Stimulated activated CD4-positive, alpha-beta T cell treated with anti-CD3 and anti-CD28 coated beads, Interleukin-4, amount 100 ng/mL, for 24 hours (primary cell): ENCODE measurements at places on chromosomes 7 and 10.

GRCh38 chr10:132563485-132564248 is 26.1 kb downstream of the INPP5A start:
- DNase-seq = no peak

- DNase-seq = no peak
These were observed 46.7 kb downstream of the PALS2 start for GRCh38 chr7:24619978-24620377.

- no peak for DNase-seq
These were observed 30.1 kb downstream of the TNS3 start for GRCh38 chr7:47551668-47552440.

GRCh38 chr7:118711688-118712087 is 487.2 kb downstream of the ANKRD7 start:
- DNase-seq = no peak

GRCh38 chr10:130713135-130713534 is 576.9 kb downstream of the GLRX3 start:
- no peak for DNase-seq

GRCh38 chr7:10855583-10855982 is 118.1 kb upstream of the PHF14 start:
- DNase-seq = no peak

GRCh38 chr10:29849126-29849833 is 210.1 kb downstream of the JCAD start:
- no peak for DNase-seq

DNA sequence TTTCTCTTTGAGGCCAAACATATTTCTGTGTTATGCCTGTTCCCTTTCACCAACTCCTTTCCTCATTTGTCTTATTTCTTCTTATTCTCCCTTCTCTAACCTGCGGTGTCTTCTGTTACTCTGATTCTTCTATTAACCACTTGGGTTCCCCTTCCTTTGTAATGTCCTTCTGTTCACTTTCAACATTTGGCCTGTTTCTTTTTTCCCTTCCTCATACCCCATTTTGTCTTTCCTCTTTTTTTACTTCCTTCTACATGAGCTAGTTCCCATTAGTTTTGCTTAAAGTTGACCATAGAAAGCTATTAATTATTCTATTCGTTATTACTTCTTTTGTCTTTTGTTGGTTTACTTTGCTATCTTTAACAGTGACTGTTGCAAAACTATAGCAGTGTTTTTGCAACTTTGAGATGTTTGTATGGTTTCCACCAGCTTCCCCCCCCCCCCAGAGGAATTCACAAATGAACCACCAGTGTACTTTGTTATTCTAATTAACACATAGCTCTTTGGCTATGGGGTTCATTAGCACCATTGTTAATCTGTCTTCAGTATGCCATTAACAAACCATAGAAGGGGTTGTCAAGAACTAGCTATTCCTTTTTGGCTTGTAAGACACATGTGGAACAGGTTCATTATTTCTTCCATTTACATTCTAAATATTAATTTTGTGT is 2.9 kb downstream of the LRGUK start:
- DNase-seq = no peak

GRCh38 chr7:29146057-29146706 is at the start of gene CPVL:
TSS of gene CPVL (minus strand) at chr7:29146537. CDS start at chr7:29121061, 25,476 bp downstream.
- DNase-seq = no peak

DNA sequence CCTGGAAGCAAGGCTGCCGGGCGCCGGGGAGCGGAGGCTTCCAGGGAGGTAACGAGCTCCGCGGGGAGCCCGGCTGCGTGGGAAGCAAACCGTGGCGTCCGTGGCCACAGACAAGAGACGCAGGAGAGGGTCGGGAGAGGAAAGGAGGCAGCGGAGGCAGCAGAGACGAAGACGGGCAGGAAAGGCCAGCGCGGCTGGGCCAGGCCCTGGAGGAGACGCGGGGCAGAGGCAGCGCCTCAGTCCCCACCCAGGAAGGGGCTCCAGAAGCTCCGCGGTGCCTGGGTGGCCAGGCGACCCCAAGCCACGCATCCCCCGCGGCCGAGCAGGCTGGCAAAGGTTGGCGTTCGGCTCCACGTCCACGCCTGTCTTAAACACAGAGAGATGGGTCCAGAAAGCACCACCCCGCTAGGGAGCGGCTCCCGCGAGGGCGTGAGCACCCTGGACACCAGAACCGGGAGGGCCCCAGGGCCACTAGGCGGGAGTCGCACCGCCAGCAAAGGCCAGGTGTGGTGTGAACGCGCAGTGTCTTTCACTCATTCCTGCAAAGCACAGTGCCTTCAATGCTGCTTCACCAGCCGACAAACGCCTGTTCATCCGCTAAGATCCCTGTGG is 97.3 kb downstream of the PTPRN2 start:
- DNase-seq = no peak

- DNase-seq = no peak
These were observed 396.7 kb downstream of the AUTS2 start for GRCh38 chr7:69994886-69995542.

DNA sequence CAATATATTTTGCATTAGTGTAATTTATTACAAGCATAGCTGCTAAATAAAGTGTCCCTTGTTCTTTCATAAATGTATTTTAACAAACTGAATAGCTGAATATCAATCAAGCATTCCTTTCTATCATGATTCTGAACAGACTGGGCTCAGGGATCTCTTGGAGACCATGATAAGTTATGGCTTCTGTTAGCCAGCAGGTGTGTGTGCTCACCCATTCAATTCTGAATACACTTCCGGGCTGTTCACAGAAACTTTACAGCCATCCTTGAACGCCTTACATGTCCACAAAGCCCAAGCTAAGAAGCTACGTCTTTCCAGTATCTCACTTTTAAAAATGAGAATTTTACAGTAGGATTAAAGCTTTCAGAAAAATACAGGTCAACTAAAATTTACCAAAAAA is 115.1 kb downstream of the SVIL start:
- no peak for DNase-seq

DNA sequence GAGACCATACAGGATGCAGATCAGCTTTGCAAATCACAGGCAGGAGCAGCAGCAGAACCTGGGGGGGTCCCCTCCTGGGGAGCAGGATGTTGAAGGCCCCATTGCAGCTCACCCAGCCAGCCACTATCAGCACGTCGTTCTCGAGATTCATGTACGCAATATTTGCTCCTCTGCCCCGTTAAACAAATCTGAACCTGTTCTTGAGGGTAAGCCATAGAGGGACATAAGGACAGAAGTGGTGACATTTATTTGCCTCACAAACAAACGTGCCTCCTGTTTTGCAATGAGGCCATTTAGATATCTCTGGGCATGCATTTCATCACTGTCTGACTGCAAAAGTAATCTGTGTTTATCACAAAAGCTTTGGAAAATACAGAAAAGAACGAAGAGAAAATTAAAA is 87.3 kb upstream of the BAIAP2L1 start:
- DNase-seq = no peak
